ENCODE measurements at places on chromosomes 7 and 10.

- DNase-seq: no peak
Measured at GRCh38 chr10:28946479-28946878, 269.2 kb downstream of the BAMBI start.

- no peak for DNase-seq
Measured at GRCh38 chr10:75329190-75329745, 72.3 kb downstream of the ZNF503 start.

GRCh38 chr7:106623853-106624252 is 37.1 kb downstream of the CCDC71L start:
- no peak for DNase-seq

GRCh38 chr7:3657206-3657605 is 356.2 kb downstream of the SDK1 start:
- no peak for DNase-seq

- DNase-seq: no peak
Measured at GRCh38 chr7:11403781-11404180, 428.2 kb downstream of the THSD7A start.

DNA sequence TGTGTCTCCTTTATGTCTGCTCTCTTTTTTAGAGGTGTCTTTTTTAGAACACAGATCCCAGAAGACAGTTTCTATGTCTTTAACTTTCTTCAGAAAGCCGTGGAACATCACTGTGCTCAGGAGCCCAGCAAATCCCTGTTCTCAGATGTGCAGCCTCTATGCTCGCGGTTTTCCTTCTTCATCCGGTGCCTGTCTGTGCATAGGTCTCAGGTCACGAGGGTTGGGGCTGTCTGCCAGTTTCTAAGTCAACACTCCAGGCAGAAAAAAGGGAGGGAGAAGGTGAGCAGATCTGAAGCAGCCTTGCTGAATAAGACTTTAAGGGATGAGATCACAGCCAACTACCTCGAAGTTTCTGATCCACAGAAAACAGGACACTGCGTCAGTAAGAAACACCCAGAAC is 68.5 kb downstream of the CRTAC1 start:
- DNase-seq: no peak

- DNase-seq: no peak
Measured at GRCh38 chr10:895324-895723, 36.2 kb downstream of the LARP4B start.

GRCh38 chr10:112376396-112376790 is 2.5 kb downstream of the ACSL5 start:
- DNase-seq: no peak

GRCh38 chr7:101486433-101487104 is 123.9 kb downstream of the COL26A1 start:
- DNase-seq: no peak

DNA sequence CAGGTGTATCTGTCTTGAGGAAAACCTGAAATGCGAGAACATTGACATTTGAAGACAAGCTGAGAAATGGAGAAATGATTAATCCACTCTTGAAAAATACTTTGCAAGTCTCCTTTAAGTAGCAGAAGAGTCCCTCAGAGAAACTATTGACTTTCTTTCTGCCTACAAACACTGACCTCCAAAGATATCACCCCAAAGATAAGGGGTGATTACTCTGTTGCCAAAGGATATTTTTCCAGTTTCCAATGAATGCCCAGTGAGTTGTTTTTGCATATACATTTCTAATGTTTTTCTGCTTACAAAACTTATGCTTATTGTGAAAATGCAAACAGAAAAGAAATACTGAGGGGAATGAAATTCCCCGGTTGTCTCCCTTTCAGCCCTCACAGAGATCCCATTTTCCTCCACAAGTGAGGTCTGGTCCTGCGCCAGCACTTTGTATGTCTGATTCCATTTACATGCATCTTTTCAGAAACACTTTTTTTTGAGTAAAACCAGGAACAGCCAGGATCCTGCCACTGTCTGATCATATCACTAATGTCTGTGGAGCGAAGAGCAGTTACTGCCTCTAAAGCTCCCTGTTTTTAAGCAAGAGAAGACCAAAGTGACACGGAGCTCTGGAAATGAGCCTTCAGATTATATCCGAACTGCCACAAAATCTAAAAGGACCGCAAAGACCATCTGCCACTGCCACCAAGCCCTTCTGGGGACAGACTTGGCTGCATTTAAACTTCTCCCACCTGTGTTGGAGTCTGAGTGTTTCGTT is 82.9 kb upstream of the PDCD4 start:
- DNase-seq: no peak

DNA sequence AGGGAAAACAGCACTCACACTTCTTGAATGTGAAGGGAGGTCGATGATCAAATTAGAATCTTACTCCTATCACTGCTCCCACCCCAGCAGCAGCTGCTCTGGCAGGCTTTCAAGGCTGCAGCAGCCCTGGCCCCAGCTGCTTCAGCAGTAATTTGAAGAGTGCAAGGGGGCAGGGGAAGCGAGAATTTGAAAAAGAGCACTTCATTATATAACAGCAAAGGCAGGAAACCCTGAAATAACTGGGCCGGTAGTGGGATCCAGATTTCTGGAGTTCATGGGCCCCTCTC is 44.9 kb downstream of the MYPN start:
- no peak for DNase-seq

GRCh38 chr10:92180399-92180798 is 110.5 kb downstream of the CPEB3 start:
- DNase-seq: no peak

DNA sequence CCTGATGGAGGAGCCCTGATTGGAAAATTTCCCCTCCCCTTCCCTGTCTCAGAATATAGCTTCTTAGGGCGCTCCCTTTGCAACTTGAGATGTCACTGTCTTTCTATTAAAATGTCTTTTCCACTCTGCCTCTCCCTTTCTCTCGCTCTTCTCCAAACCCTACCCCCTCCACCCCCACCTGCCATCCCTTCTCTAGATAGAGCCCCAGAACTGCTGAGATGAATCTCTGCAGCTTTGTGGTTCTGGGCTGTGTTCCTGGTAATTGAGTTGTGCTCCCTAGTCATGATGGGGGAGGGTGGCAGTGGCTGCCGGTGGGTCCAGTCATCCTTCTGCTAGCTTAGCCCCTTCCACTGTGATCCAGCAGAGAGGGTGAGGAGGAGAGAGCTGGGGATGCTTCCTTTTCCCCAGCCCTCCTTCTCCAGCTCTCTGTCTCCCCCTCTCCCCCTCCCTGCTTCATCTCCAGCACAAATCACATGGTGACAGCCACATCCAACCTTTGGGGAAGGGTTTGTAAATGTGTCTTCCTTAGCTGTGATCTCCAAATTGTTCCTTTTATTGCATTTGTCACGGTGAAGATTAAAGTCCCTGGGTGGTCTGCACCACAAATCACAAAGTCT is 50.8 kb upstream of the BTRC start:
- DNase-seq: no peak

- no peak for DNase-seq
Measured at GRCh38 chr7:125823538-125823937, 893.9 kb upstream of the POT1 start.

DNA sequence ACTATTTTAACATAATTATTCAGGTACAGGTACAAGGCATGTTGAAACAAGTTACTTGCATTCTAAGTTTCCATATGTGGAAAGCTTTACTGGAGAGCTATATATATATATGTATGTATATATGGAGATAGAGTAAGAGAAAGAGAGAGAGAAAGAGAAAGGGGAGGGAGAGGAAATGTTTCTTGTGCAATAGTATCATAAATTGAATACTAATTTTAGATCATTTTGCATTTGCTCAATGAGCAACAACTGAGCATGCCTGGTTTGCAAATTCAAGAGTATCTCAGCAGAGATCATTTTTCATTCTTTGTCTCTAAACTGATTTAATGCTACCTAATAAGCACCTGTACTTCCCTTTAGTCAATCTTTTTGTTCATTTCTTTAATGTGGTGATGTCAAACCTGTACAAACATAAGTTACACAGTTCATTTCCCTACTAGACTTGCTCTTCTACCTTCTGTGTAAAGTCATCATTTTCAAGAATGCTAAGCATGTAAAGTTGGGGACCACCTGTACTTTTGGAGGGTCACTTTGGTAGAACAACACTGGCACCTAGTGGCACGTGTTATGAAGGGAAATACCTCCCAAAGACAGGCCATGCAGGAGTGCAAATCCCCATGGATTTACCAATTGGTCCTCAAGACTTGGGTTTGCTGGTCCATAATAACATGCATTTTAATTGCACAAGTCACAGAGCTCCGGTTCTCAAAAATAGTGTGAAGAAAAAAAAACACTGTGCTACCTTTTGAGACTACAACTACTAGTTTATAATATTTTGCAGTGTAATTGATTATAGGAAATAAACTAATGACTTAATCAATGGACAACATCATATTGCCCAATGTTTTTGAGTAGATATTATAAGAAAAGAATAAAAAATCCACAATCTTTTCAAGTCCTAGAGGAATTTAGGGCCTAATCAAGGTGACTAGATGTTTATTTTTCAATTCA is 431.2 kb upstream of the IGFBP3 start:
- peak; percentile 18 for DNase-seq

DNA sequence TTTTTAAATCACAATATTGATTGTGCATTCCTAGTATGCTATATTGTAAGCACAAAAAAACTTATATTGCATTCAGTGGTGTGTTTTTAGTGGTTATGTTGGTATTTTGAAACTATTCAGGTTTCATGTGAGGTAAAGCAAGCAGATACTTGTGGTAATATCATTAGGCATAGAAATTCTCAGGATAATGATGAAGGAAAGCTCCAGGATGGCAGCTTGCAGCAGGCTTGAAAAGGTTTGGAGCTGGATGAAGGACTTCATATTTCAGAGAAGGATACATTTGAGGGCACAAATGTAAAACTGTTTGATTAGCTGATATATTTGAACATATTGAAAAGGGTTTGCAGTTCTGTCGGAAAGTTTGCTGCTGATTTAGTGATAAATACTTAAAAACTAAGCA is 17.5 kb downstream of the TRIM24 start:
- DNase-seq: no peak

DNA sequence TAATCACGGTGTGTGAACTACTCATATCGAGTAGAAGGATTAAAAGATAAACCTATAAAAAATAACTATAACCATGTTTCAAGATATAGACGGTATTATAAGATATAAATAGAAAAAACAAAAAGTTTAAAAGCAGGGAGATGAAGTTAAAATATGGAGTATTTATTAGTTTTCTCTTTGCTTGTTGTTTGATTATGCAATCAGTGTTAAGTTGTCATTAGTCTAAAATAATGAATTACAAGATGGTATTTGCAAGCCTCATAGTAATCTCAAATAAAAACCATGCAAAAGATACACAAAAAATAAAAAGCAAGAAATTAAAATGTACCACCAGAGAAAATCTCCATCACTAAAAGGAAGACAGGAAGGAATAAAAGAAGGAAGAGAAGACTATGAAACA is 83.3 kb downstream of the TES start:
- DNase-seq: no peak

DNA sequence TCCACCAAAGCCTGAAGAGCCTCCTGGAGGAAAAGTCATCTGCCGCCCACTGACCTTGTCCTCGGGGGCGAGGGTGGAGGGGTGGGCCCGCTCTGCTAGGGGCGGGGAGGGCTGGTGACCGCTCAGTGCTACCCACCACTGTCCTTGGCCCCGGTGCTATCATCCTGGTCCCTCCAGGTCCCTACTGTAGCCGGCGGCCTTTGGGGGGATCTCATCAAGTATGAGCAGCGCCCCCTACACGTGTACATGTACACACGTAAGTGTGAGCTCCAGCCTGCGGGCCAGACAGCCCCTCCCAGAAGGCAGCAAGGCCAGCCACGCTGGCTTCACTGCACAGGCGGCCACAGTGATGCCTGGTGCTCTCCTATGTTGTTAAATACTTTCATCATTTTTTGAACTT is 19.6 kb downstream of the TTYH3 start:
- no peak for DNase-seq

DNA sequence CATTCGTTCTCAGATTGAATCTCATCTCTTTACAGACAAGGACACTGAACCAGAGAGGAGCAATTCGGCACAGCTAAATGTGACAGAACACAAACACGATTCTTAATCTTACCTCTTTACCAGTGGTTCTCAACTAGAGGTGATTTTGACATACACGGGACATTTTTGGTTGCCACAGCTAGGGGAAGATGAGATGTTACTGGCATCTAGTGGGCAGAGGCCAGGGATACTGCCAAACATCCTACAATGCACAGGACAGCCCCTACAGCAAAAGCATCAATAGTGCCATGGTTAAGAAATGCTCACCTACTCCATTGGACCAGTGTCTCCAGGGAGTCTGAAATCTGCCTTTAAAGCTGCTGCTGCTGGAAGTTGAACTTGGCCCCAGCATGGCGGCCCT is 27.3 kb downstream of the PDE1C start:
- DNase-seq: no peak

- DNase-seq: no peak
Measured at GRCh38 chr10:71267508-71268240, 51.4 kb upstream of the SLC29A3 start.

GRCh38 chr10:11746883-11747539 is 4.8 kb downstream of the ECHDC3 start:
- no peak for DNase-seq

DNA sequence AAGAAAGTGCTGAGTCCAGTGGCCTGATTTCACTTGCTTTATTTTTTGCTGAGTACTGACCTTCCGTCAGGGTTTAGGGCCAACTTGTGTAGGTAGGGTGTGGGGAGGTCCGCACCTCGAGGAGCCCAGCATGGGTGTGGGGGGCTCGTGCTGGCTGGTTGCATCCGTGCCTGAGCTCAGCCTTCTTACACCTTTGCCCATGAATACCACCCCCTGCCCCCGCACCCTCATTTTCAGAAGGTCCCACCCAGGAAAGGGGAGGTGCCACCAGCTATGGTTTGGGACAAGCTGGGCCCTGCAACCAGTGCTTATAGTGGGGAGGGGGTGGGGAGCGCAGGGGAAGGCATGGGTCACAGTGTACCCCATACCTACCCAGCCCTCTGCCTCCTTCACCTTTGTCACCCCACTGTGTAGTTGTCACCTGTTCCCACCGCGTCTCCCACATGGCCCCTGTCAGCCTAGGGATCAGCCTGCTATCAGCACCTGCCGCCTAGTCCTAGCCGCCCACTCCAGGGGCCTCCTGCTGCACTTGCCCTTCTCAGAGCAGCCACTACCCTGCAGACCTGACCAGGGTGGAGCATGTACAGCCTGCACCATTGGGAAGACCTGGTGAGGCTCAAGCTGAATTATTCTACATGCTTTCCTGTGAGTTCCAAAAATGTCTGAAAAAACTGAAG is 146.2 kb upstream of the RET start:
- no peak for DNase-seq

GRCh38 chr10:113681533-113682470 is 2.1 kb downstream of the CASP7 start:
- DNase-seq: peak; percentile 34

GRCh38 chr7:140022582-140023211 is 40.1 kb downstream of the PARP12 start:
- no peak for DNase-seq

- peak; percentile 16 for DNase-seq
Measured at GRCh38 chr10:91163869-91164474, 56.5 kb upstream of the PCGF5 start.

DNA sequence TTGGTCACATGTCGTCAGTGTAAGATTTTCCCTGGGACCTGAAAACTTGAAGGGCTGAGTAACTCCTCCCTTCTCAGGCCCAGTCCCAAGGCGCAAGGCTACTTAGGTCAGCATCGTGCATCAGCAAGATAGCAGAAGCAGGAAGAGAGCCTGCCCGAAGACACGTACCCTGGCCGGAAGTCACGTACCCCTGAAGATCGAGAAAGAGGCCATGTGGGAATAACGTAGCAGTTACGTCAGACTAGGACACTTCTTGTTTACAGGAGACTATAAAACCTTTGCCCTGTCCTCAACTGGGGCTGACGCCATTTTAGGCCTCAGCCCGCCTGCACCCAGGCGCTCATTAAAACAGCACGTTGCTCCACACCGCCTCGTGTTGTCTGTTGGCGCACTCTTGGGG is 114.3 kb upstream of the GALNT17 start:
- no peak for DNase-seq

Data from GM12891 (cell line).